Psoas muscle (tissue), 8 donors: ENCODE measurements at places on chromosomes 12 and 14. TPM values are rescaled to one million over a fixed set of nuclear protein-coding genes. Genes with fewer than 3 reads are reported as not detected.

The VRTN gene
- not detected for total RNA-seq

The NEMF gene
- total RNA-seq: 54.1 TPM

The SYNDIG1L gene
- not detected for total RNA-seq

The TBC1D30 gene
- total RNA-seq: 0.40 TPM

DNA sequence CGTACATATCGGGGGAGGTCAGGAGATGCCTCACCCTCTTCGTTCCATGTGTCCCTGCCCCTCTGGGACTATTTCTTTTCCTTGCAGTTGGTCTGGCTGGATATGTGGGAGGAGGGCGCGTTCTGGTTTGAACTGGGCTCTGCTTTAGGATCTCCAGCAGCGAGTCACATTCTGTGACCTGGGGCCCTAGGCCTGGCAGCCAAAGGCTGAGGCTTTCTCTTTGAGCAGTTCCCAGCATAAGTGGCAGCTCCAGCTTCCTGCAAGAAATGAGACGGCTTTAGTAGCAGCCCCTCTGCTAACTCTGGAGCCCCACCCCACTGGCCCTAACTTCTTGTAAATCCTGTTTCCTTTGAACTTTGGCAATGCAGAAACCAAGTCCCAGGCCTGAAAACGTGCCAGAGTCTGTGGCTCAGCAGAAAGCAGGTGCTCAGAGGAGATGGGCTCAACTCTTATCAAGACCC lies 274.8 kb downstream of the DPF3 start:
- peak overlapping the region; percentile 88 for H3K27ac ChIP-seq
- H3K27me3 ChIP-seq: no peaks in the 10 kb centered on the region
- no peak for DNase-seq
- no peaks in the 10 kb centered on the region for H3K36me3 ChIP-seq
- no peak overlapping the region for H3K4me3 ChIP-seq

DNA sequence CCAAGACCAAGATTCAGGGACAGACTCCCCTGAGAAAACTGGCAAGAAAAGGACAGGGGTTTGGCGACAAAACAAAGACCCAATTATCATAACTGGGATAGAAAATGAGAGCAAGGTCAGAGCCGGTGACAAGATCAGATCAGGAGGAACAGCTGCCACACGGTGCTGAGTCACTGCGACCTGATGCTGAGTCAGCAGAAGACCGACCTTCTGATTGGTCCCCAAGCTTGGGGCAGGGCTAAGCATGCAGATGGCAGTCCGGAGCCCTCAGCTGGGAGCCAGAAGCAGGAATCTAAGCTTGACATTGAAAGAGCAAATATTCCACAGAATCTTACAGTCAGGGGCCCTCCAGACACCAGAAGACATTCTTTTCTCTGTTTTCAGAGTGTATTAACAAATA lies 19.1 kb upstream of the ARMH4 start:
- no peaks in the 10 kb centered on the region for H3K4me1 ChIP-seq
- no peaks in the 10 kb centered on the region for H3K27me3 ChIP-seq
- DNase-seq: peak; percentile 71
- no peaks in the 10 kb centered on the region for H3K36me3 ChIP-seq

GRCh38 chr14:87179936-87180335 lies 813.0 kb downstream of the GALC start:
- no peak overlapping the region for H3K4me3 ChIP-seq
- no peak overlapping the region for H3K27ac ChIP-seq
- no peak for DNase-seq
- H3K27me3 ChIP-seq: no peaks in the 10 kb centered on the region
- H3K36me3 ChIP-seq: no peaks in the 10 kb centered on the region
- no peaks in the 10 kb centered on the region for H3K4me1 ChIP-seq

- peak overlapping the region; percentile 79 for H3K27ac ChIP-seq
- no peak for DNase-seq
- H3K4me1 ChIP-seq: peaks cover 29% of the 10 kb centered on the region
- no peaks in the 10 kb centered on the region for H3K27me3 ChIP-seq
- H3K4me3 ChIP-seq: peak overlapping the region; percentile 84
Measured at GRCh38 chr14:20609215-20610001, 18.2 kb upstream of the RNASE12 start.

GRCh38 chr12:113030875-113031525 lies 25.5 kb upstream of the DTX1 start:
- H3K27me3 ChIP-seq: no peaks in the 10 kb centered on the region
- H3K27ac ChIP-seq: no peak overlapping the region
- no peaks in the 10 kb centered on the region for H3K4me1 ChIP-seq
- no peak overlapping the region for H3K4me3 ChIP-seq
- DNase-seq: no peak
